ENCODE measurements at places on chromosomes 4 and X.
A peak's percentile ranks its signal among the peaks of the same experiment; 100 is the strongest.

DNA sequence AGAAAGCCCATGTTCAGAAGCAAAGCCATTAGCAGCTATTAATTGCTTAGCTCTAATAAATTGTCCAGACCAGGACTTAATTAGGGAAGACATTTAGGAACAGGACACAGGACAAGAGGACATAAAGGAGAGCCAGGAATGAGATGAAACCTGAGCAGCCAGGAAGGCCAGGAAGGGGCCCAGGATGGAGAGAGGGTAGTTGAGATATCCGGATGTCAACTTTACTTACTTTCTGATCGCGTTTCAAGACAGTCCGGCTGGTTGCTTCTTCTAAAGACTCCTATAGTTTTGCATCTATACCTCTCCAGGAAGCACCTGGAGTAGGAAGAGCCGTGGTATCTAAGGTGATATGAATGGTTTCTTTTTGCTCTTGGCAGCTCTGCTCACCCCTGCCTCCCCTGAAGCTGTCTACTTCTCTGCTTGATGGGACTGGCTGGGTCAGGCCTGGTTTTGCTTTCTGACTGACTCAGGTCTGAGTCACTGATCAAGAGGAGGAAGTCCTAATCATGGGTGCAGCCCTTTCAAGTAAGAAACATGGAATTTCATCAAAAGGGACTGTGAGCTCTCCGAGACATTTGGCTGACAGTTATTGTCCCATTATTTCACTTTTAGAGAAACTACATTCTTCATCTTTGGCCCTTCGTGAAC is 733.3 kb downstream of the RPA4 start:
- DNase-seq = no peak

- no peak for DNase-seq
Measured at GRCh38 chr4:102578819-102579218, 77.7 kb downstream of the NFKB1 start.

GRCh38 chr4:179071131-179071530 is 1628.9 kb upstream of the AGA start:
- no peak for DNase-seq

- DNase-seq = no peak
Measured at GRCh38 chr4:14399848-14400247, 602.4 kb upstream of the CPEB2 start.

DNA sequence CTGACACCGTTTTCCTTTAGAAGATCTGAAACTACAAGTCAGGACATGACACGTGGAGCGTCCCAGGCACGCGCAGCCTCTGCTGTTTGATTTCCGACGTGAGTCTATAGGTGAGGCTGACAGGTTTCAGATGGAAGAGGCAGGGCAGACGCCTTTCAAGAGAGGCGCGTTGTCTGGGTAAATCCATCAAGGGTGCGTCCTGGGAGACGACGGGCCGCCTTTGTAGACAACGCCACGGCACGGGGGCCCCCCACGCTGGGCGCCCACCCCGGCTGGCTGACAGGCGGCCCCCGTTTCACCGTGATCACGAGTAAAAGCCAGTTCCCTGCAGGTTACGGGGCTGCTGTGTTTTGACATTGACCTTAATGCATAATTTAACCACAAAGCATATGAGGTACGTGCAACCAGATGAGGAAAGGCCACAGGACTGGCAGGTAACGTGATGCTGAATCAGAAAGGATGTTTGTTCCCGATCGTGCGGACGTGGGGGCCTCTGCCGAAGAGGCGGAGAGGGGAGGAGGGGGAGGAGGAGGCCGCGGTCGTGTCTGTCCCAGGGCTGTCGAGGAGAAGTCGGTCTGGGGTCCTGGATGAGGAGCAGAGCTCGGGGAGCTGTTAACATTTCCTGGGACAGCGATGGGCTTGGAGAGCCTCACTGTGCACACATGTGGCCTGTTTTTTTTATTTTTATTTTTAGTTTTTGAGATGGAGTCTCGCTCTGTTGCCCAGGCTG is 51.1 kb upstream of the PPP2R3B start:
- no peak for DNase-seq

DNA sequence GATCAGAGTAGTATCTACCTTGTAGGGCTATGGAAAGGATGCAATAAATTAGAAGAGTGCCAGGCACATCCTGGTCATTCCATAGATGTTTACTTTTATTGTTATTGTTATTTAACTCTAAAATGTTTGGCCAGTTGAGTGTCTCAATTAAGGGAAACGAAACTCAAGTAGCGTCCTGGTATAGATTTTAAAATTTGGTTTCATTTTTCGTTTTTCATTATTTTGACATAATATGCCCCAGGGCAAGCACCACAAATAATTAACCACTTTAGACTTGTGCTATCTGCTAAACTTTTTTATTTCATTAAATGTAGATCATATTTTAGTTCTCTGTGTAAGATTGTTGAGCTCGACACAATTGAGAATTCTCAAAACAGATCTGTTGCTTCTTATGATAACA is 179.7 kb upstream of the PRPS2 start:
- no peak for DNase-seq

DNA sequence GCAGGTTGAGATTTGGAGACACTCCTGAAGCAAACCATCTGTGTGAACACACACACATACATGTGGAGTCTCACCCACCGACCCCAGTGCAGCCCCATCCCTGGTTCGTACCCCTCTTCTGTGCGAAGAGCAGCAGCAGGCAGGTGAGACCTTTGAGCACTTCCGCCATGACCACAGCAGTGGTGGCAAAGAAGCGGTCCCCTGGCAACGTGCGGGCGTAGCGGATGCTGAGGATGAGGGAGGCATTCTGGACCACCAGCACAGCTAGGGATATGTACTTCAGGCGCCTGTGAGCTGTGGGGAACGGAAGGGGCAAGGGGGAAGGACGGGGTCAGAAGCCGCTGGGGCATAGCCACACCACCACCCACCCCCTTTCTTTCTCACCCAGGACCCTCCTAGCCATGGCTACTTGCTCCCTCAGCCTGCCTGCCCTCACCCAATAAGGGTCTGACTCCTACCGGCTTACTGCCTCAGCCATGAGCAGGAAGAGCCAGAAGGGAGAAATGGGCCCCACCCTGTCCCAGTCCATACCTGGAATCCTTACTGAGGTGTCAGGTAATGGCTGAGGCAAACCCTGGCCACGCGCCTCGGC is 1.6 kb downstream of the SLC35A2 start:
- no peak for DNase-seq

DNA sequence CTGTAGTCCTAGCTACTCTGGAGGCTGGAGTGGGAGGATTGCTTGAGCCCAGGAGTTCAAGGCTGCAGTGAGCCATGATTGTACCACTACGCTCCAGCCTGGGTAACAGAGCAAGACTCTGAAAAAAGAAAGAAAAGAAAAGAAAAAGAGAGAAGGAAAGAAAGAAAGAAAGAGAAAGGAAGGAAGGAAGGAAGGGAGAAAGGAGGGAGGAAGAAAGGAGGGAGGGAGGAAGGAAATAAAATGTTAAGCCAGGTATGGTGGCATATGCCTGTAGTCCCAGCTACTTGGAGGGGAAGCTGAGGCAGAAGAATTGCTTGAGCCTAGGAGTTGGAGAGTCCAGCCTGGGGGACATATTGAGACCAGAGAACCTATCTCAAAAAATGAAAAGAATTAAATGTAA is 12.0 kb downstream of the STAP1 start:
- DNase-seq = no peak

DNA sequence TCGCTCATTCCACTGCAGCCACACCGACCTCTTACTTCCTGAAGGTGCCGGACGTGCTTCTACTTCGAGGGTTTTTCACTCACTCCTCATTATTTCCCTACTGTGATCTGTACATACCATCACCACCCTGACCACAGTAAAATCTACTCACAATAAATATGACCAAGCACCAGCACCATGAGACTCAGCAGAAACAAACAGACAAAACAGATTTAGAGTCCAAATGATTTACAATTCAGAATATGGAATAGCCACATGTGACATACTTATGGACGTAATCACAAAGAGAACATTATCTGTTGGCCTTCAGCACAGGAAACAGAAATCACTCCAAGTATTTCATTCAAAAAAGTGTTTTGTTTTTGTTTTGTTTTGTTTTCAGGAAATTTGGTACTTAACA is 16.1 kb upstream of the KLB start:
- no peak for DNase-seq

GRCh38 chr4:71602289-71602900 is 181.5 kb downstream of the GC start:
- no peak for DNase-seq

GRCh38 chr4:119627267-119628255 is 1.0 kb downstream of the PDE5A start:
- DNase-seq = no peak

DNA sequence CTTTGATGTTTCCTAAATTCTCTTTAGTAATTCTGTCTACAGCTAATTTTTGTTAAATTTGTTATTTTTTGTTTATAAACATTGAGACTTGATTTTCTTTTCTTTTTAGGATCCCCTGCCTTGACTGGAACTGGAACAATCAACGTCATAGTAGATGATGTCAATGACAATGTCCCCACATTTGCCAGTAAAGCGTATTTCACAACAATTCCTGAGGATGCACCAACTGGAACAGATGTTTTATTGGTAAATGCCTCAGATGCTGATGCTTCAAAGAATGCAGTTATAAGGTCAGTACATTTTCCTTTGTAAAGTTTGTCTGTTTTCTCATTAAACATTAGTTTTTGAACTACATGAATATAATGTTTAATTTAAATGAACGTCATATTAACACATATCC is 119.4 kb downstream of the FAT4 start:
- no peak for DNase-seq

GRCh38 chr4:102439236-102439614 is 61.9 kb upstream of the NFKB1 start:
- no peak for DNase-seq

- no peak for DNase-seq
Measured at GRCh38 chr4:175871774-175872405, 59.8 kb upstream of the GPM6A start.

GRCh38 chrX:29948653-29949052 is 266.7 kb upstream of the MAGEB2 start:
- DNase-seq = no peak

DNA sequence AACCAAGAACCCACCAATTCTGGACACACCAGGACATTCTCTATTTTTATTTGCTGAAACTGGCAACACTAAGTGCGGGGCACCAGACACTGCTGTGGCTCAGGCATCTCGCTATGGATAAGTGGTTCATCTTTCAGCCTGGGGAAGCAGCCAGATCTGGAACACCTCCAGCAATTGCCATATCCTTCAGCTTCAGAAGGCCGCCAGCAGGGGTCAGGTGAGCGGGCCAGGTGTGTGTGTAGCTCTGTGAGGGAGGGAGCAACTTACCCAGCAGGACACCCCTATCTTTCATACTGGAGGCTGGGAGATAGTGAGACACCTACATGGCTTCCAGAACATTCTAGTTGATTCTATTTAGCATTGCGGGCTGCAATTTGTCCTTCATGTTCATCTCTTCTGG is 57.0 kb upstream of the GBA3 start:
- DNase-seq = no peak

- DNase-seq = peak; percentile 30
Measured at GRCh38 chr4:83569987-83570386, 34.1 kb downstream of the GPAT3 start.

GRCh38 chrX:123859409-123859845 is 426 bp upstream of the XIAP start:
- no peak for DNase-seq

DNA sequence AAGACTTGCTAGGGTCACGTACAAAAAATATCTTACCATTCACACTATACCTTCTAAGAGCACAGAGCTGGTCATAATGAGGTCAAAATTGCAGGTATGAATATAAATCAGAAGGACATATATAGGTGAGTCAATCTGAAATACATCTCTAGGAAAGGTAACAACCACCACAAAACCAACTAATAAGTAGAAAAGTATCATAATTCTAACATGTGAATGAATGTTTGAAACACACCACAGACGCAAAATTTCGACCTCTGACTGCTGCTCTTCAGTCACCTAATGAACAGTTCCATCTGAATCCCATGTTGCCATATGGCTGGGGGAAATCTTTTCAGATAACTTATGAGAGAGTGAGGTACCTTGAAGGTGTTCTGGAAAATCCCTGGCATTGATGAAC is 22.1 kb downstream of the STAP1 start:
- DNase-seq = no peak

- no peak for DNase-seq
Measured at GRCh38 chr4:81589262-81589661, 117.6 kb upstream of the RASGEF1B start.

DNA sequence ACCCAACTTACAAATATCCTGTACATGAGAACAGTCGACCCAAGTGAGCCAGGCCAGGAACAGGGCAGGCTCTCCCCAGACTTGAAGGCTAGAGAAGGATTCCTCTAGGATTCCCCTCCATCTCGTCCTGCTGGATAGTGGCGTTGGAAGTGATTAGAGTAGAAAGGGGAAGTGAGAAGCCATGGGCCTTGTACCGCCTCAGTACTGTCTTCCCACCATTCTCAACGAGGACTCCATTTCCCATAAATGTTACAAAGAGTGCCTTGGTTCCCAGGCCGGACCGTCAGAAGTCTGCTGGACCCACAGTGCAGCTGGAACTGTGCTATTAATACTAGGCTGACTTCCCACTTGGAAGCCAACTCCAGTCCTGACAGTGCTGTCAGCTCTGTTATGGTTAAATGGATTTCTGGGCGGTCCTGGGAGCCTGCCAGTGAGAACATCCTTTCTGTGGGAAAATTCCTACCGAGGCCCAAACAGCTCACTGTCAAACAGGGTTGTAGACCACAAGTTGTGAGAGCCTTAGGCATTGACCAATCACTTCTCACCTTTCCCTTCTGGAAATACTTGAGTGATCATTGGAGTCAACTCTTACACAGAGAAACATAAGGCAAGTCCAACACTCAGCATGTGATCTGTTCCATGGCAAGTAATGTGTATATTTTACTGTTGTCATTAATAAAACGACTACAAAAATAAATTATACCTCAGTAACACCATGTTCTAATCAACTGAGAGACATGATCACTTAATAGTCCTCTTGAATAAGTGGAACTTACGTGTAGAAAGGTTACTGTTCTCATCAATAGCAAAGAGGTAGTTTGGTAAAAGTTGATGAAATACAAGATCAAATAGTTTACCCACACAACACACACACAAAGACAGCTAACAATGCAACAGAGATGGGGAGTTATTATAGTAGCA is 58.4 kb downstream of the AMELX start:
- DNase-seq = no peak

DNA sequence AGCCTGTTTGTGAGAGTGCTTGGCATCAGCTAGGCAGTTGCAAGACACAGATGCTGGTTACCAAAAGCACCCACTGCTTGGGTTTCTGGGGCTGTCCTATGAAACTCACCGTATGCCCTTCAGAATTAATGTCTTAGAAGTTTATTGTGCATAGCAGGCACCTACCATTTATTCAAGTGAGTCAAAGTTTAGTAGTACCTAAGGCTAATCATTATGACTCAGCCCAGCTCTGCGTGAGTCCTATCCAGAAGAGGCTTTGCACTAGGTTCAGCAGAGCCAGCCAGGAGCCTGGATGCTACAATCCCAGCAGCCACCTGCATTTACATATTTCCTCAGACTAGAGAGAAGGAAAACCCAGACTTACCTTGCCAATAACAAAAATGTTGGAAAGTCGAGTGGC is 4.2 kb downstream of the RPS4X start:
- no peak for DNase-seq

DNA sequence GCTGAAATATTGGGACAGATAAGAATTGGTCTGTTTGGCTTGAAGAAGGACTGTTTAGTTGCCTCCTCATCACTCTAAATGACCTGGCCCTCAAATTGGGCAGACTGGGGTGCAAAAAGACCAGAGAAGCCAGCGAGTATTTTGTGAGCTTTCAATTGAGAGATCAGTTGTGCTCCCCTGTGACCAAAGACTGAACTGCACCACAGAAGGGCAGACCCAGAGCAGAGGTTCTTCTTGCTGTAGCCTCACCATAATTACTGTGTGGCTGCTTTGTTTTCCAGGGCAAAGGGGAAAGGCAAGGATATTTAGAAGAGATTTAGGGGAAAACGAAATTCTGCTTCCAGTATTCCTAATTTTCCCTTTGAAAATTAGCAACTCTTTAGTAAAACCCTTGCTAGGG is 104.0 kb upstream of the MBNL3 start:
- no peak for DNase-seq
